ENCODE measurements at places on chromosomes 2 and 18.

DNA sequence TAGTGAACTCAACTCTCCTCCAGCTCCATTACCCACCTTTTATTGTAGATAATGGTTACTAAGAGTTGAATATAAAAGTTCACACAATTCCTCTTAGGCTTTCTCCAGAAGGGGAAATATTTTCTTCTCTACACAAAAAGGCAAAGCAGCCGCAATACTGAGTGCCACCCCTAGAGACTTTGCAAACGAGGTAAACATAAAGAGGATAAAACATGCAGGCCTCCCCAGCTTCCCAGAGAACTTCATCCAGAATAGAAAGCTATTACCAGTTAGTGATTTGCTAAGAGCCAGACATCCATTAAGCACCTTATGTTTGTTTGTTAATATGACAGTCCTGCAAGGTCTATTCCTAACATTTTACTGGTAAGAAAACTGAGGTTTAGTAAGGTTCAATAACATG, 17.4 kb downstream of the ZNF521 start:
- no peak for DNase-seq

- DNase-seq: no peak
Observed at GRCh38 chr2:190357600-190357999, 14.2 kb downstream of the INPP1 start.

GRCh38 chr2:85972355-85972754, 83.6 kb upstream of the ST3GAL5 start:
- DNase-seq: no peak

DNA sequence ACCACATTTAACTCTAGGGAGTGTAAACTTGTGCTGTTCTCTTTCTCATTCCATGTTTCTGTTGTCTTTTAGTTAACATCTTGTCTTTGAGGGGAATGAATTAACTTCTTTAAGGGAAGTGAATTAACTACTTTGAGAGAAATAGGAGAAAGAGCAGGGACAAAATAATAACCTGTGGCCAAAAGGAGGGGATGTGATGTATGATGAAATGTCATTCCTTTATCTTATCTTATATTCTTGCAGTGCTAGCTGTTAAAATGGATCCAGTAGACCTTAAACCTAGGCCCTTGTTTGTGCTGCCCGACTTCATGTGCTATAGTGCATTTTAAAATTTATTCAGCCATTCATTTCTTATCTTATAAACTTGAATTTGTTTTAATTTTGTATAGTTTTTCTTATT, 18.4 kb downstream of the ABI2 start:
- no peak for DNase-seq

- no peak for DNase-seq
Observed at GRCh38 chr2:10982931-10983701, 71.4 kb downstream of the KCNF1 start.

GRCh38 chr2:83323038-83323437, 1136.0 kb downstream of the SUCLG1 start:
- no peak for DNase-seq

- no peak for DNase-seq
Observed at GRCh38 chr2:60504049-60504448, 49.4 kb downstream of the BCL11A start.

DNA sequence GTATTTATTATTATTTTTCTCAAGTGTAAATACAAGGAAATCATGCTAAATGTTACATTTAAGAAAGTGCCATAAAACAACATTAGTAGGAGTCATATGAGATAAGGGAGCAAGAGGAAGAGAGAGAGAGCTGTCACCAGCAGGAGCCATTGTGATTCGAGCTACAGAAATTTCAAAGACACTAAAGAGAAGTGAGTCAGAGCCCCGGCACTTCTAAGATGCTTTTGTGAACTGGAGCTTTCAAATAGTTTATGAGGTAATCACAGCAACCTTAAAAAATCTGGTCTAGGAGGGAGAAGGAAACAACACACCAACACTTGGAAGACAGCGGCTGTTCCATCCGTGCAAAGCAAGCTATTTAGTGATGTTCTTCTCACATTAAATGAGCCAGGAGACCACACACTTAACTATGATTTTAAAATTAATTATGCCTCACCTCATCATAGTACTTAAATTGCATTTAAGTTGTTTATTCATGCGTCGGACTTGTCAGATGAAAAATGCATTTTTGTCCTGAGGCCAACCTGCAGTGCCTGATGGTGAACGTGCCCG, 382.7 kb upstream of the SALL3 start:
- no peak for DNase-seq

- no peak for DNase-seq
Observed at GRCh38 chr2:17935242-17935885, 56.9 kb downstream of the KCNS3 start.

DNA sequence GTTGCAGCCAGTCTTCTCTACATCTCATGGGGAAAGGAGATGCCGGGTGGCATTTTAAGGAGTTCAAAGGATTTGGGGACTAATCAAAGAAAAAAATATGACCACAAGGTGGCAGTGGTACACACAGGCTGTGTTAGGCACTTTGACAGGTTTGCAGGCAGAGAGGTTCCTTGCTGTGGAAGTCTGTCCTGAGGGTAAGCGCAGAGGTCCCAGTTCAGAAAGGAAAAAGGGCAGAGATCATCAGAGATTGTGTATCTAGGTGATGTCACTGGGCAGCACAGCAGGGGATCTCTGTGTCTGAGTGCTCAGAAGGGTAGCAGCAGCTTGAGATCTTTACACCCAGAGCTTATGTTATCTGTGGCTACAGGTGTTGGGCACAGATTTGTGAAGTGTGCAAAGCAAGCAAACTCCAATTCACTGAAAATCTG, 231.4 kb downstream of the LRRTM1 start:
- no peak for DNase-seq
